ENCODE measurements at places on chromosomes 1 and 21. TPM values are rescaled to one million over a fixed set of nuclear protein-coding genes. Genes with fewer than 3 reads are reported as not detected.

DNA sequence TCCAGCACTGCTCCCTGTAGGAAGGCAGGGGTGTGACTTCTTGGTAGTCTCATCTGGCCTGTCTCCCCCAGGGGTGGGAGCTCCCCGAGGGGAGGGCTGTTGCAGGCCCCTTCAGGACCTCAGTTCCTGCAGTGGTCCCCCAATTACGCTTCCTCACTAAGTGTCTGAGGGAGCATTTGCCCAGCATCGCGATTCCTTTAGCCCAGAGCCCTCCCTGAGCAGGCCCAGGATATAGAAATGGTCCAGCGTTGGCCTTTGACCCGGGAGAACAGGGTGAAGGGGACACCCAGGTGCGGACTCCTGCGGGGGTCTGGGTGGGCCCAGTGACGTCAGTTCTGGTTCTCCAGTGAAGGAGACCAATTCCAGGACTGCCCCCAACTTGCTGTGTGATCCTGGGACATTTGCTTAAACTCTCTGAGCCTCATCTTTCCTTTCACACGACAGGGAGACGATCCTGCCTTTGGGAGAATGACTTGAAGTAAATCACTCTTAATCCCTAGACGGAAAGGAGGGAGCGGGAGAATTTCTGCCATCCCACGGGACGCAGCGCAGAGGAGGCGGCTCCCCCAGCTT lies 32.6 kb upstream of the BTG2 start:
- peak overlapping the region; percentile 75 for H3K4me3 ChIP-seq
- H3K4me1 ChIP-seq = peaks cover 46% of the 10 kb centered on the region
- no peak for DNase-seq
- peak overlapping the region; percentile 87 for H3K27ac ChIP-seq
- no peaks in the 10 kb centered on the region for H3K36me3 ChIP-seq
- H3K27me3 ChIP-seq = no peaks in the 10 kb centered on the region

- no peak overlapping the region for H3K27ac ChIP-seq
- DNase-seq = no peak
- H3K27me3 ChIP-seq = no peaks in the 10 kb centered on the region
- no peaks in the 10 kb centered on the region for H3K36me3 ChIP-seq
Measured at GRCh38 chr1:245873883-245874671, 633.0 kb downstream of the SMYD3 start.

- peak overlapping the region; percentile 36 for H3K27ac ChIP-seq
- no peak for DNase-seq
- no peaks in the 10 kb centered on the region for H3K27me3 ChIP-seq
- H3K36me3 ChIP-seq = peaks cover 7% of the 10 kb centered on the region
Measured at GRCh38 chr1:32106663-32107275, 1.1 kb upstream of the KPNA6 start.

- H3K27ac ChIP-seq = no peak overlapping the region
- H3K36me3 ChIP-seq = no peaks in the 10 kb centered on the region
- peaks cover 2% of the 10 kb centered on the region for H3K4me1 ChIP-seq
Measured at GRCh38 chr1:110196917-110197765, 13.0 kb upstream of the KCNC4 start.

- H3K27ac ChIP-seq = no peak overlapping the region
- peak; percentile 65 for DNase-seq
- H3K27me3 ChIP-seq = peaks cover 15% of the 10 kb centered on the region
Measured at GRCh38 chr1:17274186-17275170, 25.6 kb downstream of the PADI3 start.

- H3K4me1 ChIP-seq = no peaks in the 10 kb centered on the region
- no peak for DNase-seq
- H3K4me3 ChIP-seq = no peak overlapping the region
- H3K27ac ChIP-seq = no peak overlapping the region
- H3K36me3 ChIP-seq = peaks cover 22% of the 10 kb centered on the region
Measured at GRCh38 chr1:220149742-220150141, 55.8 kb downstream of the IARS2 start.

DNA sequence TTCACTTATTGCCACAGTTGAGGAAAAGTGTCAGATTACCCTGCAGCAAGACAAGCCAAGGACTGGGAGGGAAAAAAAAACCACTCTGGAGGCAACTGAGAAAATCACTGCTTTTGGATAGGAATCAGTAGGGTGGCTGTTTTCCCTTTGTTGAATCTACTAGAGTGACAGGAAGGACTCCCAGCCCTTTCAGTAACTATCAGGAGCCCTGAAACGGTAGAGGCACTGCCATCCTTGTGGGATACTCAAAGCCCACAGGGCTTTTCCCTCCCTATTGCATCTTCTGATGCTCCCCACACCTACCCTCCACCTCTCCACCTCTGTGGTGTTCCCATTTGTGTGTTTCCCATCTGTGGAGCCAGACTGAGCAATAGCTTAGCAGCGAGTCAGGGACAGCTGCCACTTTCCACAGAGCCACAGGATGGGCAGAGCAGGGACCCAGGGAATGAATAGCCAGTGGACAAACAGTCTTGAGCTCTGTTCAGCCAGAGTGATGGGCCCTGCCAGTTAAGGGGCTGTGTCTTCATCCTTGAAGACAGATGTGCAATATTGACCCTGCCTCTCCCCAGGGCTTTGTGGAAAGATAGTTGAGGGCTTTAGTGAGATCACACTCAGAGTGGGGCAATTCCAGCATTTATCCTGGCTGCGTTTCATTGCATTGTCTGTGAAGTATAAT lies 13.9 kb downstream of the UBIAD1 start:
- H3K27me3 ChIP-seq = no peaks in the 10 kb centered on the region
- no peak overlapping the region for H3K4me3 ChIP-seq
- peak overlapping the region; percentile 79 for H3K27ac ChIP-seq

DNA sequence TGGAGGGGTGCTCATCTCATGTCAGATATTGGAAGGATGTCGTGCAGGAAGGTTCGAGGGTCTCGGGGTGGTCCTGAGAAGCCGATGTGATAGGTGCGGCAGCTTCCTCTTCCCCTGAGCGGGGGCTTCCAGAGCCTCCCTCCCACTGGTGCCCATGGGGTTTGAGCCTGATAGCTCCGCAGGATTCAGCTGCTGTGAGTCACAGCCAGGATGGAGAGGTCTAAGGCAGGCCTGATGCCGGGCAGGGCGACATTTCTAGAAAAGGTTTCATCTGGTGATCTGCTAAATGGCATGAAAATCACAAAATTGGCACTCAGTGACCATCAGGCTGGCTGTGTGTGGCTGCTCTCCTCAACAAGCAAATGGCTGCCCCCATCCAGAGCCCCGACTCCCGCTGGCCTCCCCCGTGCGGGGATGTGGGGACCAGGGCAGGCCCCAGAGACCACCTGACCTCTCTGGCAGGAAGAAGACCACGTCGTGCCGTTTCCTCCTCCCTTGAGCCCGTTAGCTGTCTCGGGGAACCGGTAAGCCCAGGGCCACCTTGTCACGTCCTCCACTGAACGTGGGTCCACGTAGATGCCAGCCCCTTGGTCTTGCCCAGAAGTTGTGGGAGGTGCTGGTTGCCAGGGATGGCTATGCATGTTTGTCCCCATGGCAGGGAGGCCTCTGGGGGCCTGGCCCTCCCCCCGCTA lies 66.1 kb downstream of the SKI start:
- H3K4me1 ChIP-seq = peaks cover 45% of the 10 kb centered on the region
- no peak overlapping the region for H3K27ac ChIP-seq
- DNase-seq = no peak
- H3K4me3 ChIP-seq = peak overlapping the region; percentile 32

DNA sequence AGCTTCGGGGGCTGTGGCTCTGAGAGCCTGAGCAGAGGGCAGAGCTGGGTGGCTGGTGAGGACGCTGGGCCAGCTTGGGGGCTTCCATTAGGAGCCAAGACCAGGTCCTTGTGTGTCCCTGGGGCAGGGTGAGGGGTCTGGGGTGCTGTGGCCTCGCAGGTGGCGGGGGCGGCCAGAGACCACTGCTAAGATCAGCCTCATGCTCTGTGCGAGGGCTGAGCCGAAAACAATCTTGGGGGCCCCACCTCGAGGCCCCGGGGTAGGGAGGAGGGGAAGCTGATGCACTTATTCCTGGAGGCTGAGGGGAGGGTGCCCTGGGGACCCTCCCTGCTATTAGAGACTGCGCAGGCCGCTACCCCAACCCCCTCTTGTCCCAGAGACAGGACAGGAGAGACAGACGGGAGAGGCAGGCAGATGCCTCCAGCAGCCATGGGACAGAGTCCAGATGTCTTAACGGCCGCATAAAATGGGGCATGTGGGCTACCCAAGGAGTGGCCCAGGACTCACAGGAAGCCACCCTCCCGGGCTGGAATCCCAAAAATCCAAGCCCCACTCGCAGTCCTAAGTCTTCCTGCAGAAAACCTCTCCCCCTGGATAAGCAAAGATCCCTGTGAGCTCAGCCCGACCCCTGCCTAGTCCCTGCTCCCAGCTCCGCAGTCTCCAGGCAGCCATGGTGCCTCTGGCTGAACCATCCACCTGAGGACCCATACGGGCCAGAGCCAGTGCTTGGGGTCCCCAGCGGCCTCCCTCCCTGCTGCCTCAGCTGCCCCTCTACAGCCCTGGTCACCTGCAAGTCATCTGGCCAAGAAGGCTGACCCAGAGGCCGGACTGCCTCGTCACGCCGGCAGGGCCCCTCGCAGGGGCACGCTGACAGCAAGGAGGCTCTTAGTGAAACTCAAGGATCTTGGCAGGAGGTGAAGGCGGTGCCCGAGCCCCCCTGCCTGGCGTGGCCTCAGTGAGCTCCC lies 43.6 kb upstream of the COL18A1 start:
- no peak overlapping the region for H3K27ac ChIP-seq
- no peaks in the 10 kb centered on the region for H3K36me3 ChIP-seq

DNA sequence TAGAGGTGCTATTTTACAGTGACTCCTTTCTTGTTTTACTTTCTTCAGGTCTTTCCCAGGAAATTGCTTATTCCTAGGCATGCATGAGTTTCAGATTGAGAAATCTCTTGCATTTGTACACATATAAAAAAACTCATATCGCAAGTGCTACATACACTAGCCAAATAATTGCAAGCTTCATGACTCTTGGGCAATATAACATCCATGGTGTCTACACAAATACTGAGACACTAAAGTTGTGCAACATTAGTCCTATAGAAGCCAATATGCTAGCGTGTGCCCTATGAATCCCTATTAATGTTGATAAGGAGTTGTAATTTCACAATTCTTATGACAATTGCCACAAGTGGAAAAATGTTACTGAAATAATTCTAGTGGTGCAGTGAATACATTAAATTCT lies 591.0 kb downstream of the ADGRL2 start:
- H3K4me3 ChIP-seq = no peak overlapping the region
- H3K27ac ChIP-seq = no peak overlapping the region
- DNase-seq = no peak

- DNase-seq = no peak
- H3K27ac ChIP-seq = no peak overlapping the region
- H3K4me3 ChIP-seq = no peak overlapping the region
Measured at GRCh38 chr1:238916828-238917227, 469.5 kb upstream of the CHRM3 start.

- H3K27ac ChIP-seq = no peak overlapping the region
- H3K4me1 ChIP-seq = peaks cover 13% of the 10 kb centered on the region
- peak overlapping the region; percentile 29 for H3K4me3 ChIP-seq
- DNase-seq = no peak
- peaks cover 18% of the 10 kb centered on the region for H3K27me3 ChIP-seq
Measured at GRCh38 chr1:169902751-169903150, 9.1 kb upstream of the SCYL3 start.

DNA sequence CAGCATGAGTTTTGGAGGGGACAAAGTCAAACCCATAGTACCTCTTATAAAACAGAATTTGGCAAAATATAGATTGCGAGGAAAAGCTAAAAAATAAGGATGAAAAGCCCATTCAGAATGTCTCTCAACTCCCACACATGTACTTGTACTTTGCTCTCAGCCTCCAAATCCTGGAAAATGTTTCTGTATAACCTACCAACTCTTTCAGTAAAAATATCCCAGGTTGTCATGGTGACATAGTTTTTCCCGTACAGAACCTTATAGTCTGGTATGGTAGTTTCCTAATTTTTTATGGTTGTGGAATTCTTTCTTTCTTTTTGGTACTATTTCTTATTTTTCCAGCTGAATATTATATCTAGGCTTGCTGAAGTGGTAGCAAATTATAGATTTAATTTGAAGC lies 15.5 kb upstream of the RPS6KC1 start:
- peaks cover 44% of the 10 kb centered on the region for H3K27me3 ChIP-seq
- H3K4me1 ChIP-seq = no peaks in the 10 kb centered on the region

- peaks cover 6% of the 10 kb centered on the region for H3K36me3 ChIP-seq
- DNase-seq = no peak
- H3K4me3 ChIP-seq = peak overlapping the region; percentile 57
- peaks cover 59% of the 10 kb centered on the region for H3K4me1 ChIP-seq
Measured at GRCh38 chr1:160836981-160837557, 25.6 kb downstream of the CD244 start.

GRCh38 chr21:24259241-24259640 lies 1348.0 kb downstream of the MRPL39 start:
- H3K27ac ChIP-seq = no peak overlapping the region
- H3K4me1 ChIP-seq = peaks cover 8% of the 10 kb centered on the region
- H3K27me3 ChIP-seq = no peaks in the 10 kb centered on the region
- H3K36me3 ChIP-seq = no peaks in the 10 kb centered on the region

DNA sequence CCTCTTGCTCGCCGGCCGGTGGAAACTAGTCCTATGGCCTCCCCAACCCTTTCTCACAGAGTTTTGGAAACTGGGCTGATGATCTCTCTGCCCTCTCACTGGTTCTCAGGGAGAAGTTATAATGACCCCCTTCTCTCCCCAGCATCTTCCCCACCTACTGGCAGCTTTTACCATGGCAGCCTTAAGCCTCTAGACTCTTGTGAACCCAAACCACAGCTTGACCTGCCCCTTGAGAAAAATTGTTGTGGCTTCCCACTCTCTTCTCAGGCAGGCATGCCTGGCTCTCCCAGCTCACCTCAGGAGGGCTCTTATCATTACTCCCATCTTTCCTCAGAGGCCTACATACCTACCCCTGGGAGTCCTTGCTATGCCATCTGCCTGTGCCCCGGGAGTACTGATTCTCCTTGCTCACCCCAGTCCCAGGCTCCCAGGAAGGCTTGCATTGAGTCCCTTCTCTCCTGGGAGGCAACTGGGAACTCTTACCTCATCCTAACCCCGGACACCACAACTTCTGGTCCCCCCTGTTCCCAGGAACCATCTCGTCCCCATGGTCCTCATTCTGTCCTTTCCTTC lies 1.6 kb downstream of the NSUN4 start:
- peak overlapping the region; percentile 99 for H3K27ac ChIP-seq
- H3K4me1 ChIP-seq = peaks cover 36% of the 10 kb centered on the region
- no peaks in the 10 kb centered on the region for H3K27me3 ChIP-seq
- H3K4me3 ChIP-seq = peak overlapping the region; percentile 100
- peaks cover 18% of the 10 kb centered on the region for H3K36me3 ChIP-seq
- no peak for DNase-seq

GRCh38 chr1:91412371-91412770 lies 7.7 kb upstream of the HFM1 start:
- no peak for DNase-seq
- H3K4me1 ChIP-seq = peaks cover 2% of the 10 kb centered on the region
- H3K27ac ChIP-seq = no peak overlapping the region
- H3K4me3 ChIP-seq = no peak overlapping the region
- H3K36me3 ChIP-seq = no peaks in the 10 kb centered on the region

- H3K27me3 ChIP-seq = peaks cover 55% of the 10 kb centered on the region
- no peak overlapping the region for H3K27ac ChIP-seq
- H3K4me1 ChIP-seq = no peaks in the 10 kb centered on the region
- peak; percentile 27 for DNase-seq
- peak overlapping the region; percentile 27 for H3K4me3 ChIP-seq
Measured at GRCh38 chr1:233614173-233614742, 352 bp downstream of the KCNK1 start.

S100A9 gene
- total RNA-seq = 4.5 TPM

CRYAA gene
- total RNA-seq = not detected

DEGS1 gene
- total RNA-seq = 63.8 TPM

BARHL2 gene
- not detected for total RNA-seq

ZNF648 gene
- total RNA-seq = not detected

BCAS2 gene
- 38.4 TPM for total RNA-seq

All from activated naive CD8-positive, alpha-beta T cell treated with anti-CD3 and anti-CD28 coated beads, Interleukin-2, amount 10 ng/mL, durations not matched to agents 7 days and 5 days (primary cell).